Naive thymus-derived CD4-positive, alpha-beta T cell (primary cell): ENCODE measurements at places on chromosomes 12 and 14. TPM values are rescaled to one million over a fixed set of nuclear protein-coding genes. Genes with fewer than 3 reads are reported as not detected.

Gene CPNE6
- total RNA-seq: not detected

Gene GZMH
- total RNA-seq: 5.3 and 5.9 TPM in 2 replicates

DNA sequence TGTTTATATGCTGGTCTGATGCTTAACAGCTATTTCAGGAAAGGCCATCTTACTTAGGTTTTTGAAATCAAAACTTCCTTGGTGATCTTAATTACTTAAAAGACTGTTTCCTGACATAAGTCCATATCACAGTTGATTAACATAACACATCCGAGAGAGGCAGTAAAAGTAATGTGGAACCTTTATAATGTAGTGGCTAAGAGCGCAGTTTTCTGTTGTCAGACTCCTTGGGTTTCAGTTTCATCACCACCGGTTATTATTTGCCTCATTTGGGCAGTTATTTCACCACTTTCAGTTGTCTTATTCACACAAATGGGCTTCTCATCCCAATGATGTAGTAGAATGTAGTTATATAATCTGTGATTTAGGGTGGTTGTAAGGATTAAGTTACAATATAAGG is 30.9 kb downstream of the TBC1D15 start:
- no peak for DNase-seq

DNA sequence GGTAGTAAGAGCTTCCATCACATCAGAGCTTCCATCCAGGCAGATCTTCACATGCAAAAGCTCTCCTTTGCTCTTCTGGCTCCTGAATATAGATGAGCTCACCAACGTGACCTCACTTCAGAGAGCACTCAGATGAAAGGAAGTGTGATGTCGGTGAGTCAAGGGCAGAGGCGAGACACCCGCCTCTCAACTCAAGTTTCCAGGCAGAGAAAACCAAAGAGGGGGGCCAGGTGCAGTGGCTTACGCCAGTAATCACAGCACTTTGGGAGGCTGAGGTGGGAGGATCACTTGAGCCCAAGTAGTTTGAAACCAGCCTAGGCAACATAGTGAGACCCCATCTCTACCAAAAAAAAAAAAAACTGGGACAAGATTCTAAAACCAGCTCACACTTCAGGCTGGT is 126.9 kb downstream of the DUSP6 start:
- DNase-seq: peak; percentile 18

DNA sequence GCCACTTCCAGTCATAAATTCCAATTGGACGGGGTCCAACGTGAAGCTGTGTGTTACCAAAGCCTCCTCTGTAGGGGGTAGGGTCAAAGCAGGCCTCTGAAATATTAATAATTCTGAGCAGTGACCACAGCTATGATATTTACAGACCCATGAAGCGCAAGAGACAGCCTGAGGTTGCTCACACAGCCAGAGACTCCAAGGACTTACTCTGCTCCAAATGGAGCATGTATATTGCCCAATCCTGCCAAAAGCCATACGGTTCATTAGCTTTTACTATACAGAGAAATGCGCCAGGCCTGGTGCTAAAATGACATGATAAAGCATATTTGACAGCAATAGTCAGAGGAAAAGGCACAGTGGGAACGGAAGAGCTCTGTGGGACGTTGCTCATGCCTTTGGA is 151.3 kb downstream of the PAH start:
- no peak for DNase-seq

DNA sequence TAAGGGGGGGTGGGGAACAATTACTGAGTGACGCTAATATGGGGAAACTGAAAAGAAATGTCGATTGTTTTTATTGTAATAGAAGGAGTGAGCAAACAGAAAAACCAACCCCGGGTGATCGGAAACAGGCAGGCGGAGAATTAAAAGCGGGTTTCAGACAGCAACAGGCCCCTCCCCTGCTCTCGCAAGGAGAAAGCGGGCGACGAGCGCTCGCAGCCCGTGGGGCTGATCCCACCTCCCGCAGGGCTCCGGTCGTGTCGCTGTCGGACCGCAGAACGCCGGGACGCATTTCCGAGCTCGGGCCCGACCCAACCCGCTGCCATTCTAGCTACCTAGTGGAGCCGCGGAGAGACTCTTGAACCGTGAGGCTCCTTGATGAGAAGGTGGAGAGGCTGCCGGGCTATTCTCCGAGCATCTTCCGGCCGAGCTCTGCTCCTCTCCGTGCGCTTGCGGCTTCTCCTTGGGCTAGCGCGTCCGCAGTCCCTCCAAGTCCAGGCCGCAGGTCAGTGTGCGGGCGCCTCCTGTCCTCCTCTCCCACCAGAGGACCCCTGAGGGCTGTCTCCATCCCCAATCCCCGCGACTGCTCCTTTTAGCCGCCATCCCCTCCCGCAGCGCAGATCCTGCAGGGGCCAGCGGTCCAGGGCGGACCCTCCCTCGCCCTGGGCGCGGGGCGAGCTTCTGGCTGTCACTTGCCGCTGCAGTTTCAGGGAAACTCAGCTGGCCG is 4.1 kb upstream of the PAX9 start:
- no peak for DNase-seq

- DNase-seq: no peak
These were observed 150.8 kb upstream of the FSCB start for GRCh38 chr14:44657696-44658388.
